Stimulated activated CD4-positive, alpha-beta T cell treated with anti-CD3 and anti-CD28 coated beads, Interleukin-1b, Interleukin-23, amount 100 ng/mL, for 1 hour (primary cell): ENCODE measurements at places on chromosomes 1 and 21.

- peak; percentile 28 for DNase-seq
These were observed 35.5 kb downstream of the COA6 start for GRCh38 chr1:234408757-234409156.

DNA sequence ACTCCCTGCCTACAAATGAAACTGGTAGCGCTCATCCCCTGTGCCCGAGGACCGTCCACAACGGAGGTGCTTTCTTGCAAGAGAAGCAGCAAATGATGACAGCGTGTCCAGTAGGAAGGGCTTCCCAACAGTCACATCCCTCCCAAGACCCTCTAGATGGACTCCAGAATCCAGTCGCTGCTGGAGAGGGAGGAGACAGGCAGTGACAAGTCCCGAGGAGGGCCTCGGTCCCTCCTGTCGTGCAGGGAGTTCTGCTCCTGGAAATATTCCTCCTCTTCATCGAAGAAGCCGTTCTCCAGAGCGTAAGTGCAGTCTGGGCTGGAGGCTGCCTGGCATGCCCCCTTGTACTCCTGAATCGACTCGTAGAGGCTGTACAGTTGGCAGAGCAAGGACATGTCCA is 20.3 kb downstream of the FAM89A start:
- DNase-seq: no peak

- DNase-seq: no peak
These were observed 20.9 kb downstream of the SLAMF1 start for GRCh38 chr1:160625725-160626498.

DNA sequence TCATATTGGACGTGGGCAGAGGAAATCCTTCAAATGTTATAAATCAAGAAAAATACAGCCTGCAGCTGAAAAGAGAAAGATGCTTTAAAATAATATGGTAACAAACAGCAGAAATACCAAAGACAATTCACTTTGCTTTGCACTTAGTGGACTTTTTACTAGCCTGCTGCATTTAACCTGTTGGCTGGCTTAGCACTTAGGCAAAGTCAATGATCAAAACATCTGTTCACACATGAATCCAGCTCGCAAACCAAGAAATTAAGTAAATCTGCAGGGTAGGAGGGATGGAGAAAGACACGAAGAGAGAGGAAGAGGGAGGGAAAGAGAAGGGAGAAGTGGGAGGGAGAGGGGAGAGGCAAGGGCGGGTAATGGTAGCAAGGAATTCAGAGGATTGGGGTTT is 103.6 kb upstream of the RAB4A start:
- no peak for DNase-seq

GRCh38 chr21:26389971-26390641 is 183.0 kb downstream of the CYYR1 start:
- DNase-seq: no peak

GRCh38 chr21:33151941-33152731 is 77.6 kb upstream of the IFNAR2 start:
- no peak for DNase-seq

- DNase-seq: no peak
These were observed 4.9 kb downstream of the PRKAB2 start for GRCh38 chr1:147167365-147167764.

- DNase-seq: no peak
These were observed 16.2 kb downstream of the KYAT3 start for GRCh38 chr1:88976235-88976634.

DNA sequence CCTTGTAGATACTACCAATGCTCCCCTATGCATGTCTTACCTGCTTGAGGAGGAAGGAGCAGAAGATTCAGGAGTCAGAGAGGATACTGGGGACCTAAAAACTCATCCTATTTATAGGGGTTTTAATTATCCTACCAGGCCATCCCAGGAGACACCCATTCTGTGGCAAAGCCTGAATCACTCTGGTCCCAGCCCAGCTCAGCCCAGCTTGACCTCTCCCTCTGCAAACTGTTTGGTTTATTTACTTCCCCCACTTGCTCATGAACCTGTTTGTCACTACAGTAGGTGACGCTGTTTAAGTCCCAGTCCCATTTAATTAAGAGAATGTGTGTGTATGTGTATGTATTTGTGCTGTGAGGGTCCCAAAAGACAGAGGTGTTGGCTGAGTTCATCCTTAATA is at the start of gene RPTN:
Gene RPTN (minus strand): TSS at position 85 of the 400 bp plus-strand sequence. CDS start 1,339 bp downstream, outside the sequence.
- DNase-seq: no peak
